Putamen (tissue), 1 donor: ENCODE measurements at places on chromosomes 6 and 20.

- DNase-seq, result no peak
Observed at GRCh38 chr20:63086421-63087235, 79.9 kb upstream of the BHLHE23 start.

- no peak for DNase-seq
Observed at GRCh38 chr6:92962846-92963245, 456.5 kb downstream of the EPHA7 start.

DNA sequence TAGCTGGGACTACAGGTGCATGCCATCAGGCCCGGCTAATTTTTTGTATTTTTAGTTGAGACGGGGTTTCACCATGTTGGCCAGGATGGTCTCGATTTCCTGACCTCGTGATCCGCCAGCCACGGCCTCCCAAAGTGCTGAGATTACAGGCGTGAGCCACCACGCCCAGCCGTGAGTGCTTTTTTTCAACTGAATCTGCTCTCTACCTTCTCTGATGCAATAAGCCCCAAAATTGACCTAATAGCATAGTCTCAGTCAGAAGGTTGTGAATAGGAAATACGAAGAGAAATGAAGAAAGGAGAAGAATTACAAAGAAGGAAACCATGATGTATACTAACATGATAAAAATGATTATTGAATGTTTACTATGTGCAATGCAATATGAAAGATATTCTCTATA is 33.2 kb downstream of the BEND6 start:
- DNase-seq, result no peak

DNA sequence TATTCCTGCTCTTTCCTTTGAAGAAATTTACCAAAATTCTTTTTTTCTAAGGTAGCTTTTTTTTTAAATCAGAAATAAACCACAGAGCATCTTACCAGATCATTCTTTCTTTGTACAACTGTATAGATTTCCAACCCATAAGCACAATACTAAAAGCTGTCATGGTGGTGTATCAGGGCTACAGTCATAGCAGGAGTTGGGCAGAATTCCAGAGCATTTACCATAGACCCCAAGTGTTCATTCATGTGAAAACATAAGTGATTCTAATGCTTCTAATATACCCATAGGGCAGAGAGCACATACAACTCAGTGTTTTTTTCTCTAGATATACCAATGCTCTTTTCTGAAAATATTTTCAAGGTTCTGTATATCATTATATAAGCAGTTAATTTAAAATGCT is 392.5 kb downstream of the FRK start:
- DNase-seq, result no peak

DNA sequence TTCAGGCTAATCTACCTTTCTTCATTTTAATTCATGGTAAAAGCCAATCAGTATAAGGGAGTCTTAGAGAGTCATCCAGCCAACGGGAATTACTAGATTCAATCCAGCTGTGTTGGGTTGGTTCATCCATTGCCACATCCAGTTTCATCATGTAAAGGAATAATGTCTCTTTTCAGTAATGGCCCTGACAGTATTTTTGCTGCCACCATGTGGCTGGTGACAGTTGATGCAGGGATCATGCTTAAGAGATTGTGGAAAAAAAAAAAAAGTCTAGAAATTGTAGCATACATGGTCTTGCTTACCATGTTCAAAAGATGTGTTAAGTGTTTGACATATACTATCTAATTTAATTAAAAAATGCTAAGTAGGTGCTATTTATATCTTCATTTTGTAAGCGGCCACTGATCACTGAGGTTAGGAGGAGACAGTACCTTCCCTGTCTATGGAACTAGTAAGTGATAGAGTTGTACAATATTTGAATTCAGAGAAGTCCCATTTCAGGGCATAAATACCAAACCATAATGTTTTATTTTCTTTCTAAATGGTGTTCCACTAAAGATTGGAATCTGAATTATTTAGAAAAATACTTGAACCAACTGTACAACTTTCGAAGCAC is 135.9 kb downstream of the KHDRBS2 start:
- DNase-seq, result peak; percentile 22

- DNase-seq, result no peak
Observed at GRCh38 chr20:44494266-44494665, 18.6 kb downstream of the TTPAL start.

GRCh38 chr20:46306743-46307138 is 1.6 kb downstream of the CDH22 start:
- DNase-seq, result no peak

DNA sequence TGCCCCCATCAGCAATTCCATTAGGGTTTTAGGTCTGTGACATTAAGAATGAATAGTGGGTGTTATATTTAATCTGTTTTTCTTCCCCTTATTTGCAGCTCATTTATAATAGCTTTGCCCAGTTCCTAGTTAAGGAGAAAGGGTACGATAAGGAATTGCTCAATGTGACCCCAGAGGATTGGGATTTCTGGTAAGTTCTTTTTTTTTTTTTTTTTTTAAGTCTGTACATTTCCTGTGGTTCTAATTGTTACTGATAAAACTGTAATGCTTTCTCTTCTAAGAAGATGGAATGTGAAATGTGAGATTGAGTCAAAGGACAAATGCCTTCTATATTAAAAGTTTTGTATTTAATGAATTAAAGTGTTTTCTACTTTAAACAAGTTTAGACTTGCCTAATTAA is 5.5 kb downstream of the NT5DC1 start:
- no peak for DNase-seq

DNA sequence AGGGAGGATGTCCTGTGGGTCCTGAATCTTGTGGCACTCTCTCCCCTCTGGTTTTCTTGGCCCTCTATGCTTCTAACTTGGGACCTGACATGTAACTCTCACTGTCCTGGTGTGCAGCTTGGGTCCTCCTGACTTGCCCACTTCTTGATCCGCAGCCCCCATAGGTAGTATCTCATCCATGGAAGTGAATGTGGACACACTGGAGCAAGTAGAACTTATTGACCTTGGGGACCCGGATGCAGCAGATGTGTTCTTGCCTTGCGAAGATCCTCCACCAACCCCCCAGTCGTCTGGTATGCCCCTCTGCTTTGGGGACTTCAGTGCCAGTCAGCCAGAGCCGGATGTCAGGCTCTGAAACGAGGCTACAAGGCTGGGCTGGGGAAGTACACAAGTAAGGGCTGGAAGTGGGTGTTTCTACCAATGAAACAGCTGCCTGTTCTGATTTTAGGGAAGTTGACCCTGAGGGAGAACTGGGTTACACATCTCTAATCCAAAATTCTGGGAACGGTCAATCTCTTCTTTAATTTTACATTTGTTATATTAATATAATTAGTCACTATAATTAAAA is 641 bp downstream of the DBNDD2 start:
- DNase-seq, result peak; percentile 60

- no peak for DNase-seq
Observed at GRCh38 chr6:165658395-165659058, 4.5 kb downstream of the PDE10A start.
